COR-L47 (cell line): ENCODE measurements at places on chromosomes 4 and X.

DNA sequence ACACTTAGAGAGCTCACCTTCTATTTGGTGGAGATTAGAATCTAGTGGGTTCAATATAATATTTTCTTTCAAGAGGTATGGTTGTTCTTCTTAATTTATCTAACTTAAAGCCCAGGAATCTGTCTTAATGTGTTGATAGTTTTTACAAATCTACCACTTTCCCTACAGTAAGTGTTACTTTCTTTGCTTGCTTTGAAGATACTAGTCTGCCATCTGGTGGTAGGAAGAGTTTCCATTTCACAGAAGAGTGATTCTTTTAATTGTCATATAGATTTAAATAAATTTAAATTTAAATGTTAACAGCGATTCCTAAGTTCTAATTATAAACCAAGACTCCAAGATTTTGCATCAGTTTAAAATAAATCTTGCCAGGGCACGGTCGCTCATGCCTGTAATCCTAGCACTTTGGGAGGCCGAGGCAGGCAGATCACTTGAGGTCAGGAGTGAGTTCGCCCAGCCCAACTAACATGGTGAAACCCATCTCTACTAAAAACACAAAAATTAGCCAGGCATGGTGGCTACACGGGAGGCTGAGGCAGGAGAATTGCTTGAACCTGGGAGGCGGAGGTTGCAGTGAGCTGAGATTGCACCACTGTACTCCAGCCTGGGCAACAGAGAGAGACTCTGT, 43.5 kb downstream of the NUDT9 start:
- peak; percentile 37 for DNase-seq

DNA sequence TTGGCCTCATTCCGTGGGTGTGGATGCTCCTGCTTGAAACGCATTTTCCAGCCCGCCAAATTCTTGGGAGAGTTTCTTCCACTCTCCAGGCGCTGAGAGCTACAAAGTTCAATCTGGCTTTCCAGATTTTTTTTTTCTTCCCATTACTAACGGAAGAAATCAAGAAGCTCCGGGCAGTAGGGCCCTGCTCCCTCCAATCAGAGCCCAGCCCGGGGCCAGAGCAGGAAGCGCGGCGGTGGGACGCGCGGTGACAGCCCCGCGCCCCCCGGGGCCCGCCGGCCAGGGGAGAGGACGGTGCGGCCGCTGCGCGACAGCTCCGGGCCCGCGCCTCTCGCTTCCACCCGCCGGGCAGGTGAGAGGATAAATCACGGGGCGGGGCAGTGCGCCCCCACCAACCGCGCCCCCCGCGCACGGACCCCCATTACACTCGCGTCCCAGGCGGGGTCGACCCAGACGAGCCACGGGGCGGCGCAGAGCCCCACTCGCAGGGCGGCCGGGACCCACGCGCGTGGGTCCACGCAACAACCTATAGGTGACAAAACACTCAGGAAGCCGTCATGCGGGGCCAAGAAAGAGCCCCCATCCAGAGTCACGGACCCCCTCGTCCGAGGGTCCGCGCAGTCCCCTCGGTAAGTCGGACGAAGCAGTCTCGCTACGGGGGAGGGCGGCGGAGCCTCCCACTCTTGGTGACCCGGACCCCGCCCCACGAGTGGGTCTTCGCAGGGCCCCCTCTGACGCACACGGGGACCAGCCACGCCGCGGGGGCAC, 868 bp downstream of the AFAP1 start:
- DNase-seq, result no peak

DNA sequence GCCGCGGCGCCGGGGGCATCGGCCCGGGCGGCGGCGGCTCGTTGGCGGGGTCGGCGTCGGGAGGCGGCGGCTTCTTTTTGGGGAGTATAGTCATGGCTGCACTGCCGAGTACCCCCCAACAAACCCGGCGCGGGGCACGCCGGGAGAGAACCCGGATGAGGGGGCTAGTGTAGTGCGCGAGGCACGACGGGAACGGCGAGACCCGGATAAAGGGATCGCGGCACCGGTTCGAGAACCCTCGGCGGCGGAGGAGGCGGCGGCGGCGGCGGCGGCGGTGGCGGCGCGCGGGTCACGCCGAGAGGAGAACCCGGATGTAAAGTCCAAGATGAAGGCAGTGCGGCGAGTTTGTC, at the start of gene OTUD5:
Gene OTUD5, minus strand, starts transcription at position 131 of the 350 bp plus-strand sequence. Its CDS starts 37 bp downstream, at position 94.
- peak; percentile 48 for DNase-seq

GRCh38 chr4:93771640-93772411, 56.7 kb upstream of the ATOH1 start:
- DNase-seq, result no peak

DNA sequence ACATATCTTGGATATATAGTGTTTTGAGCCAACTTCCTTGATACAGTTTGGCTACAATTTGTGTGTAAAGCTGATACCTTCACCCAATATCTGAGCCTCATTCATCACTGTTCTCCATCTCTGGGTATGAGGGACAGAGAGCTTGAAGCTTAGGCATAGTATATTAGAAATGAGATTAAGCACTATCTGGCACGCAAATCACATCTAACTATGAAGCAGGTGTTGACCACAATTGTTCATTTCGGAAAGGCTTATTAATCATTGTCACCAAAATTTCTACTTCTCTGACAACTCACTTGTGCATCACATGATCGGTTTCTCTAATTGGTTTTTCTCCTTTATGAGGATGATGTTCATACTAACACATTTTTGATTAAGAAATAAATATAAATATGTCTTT, 2.1 kb upstream of the POF1B start:
- no peak for DNase-seq

- DNase-seq, result no peak
These were observed 18.7 kb upstream of the XPNPEP2 start for GRCh38 chrX:129719931-129720530.

GRCh38 chrX:36804066-36804465, 204.1 kb upstream of the FAM47C start:
- no peak for DNase-seq

DNA sequence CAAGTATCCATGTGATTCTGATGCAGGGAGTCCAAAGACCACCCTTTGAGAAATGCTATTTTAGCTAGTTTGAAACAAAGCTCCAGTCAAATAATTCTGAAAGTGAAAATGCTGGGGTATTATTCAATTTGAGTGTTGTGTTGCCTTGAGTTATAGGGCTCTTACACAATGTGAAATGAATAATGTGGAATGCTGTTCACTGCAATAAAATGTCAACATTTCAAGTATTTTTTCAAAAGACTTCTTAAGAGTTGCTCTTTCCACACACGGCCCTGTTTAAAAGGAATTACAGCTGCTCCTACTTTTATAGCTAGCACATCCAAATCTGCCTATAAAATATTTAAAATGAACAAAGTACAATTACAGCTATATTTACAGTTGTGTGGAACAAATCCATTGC, 27.5 kb upstream of the PLS3 start:
- DNase-seq, result no peak

DNA sequence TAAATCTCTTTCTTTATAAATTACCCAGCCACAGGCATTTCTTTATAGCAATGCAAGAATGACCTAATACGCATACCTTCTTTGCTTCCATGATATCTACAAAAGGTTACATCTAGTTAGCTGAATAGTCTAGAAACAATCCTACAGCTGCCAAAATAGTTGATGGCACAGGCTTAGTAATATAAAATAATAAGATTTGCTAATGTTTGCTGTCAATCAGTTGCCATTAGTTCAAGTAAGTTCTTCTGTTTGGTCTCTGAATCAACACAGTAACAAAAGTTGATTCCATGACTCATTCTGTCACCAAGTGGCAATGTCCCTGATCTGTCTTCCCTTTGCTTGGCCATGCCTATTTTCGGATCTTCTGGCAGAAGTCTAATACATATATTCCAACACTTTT, 470.2 kb downstream of the SPRY1 start:
- DNase-seq, result no peak

- no peak for DNase-seq
These were observed 11.0 kb downstream of the INTU start for GRCh38 chr4:127643791-127644190.

DNA sequence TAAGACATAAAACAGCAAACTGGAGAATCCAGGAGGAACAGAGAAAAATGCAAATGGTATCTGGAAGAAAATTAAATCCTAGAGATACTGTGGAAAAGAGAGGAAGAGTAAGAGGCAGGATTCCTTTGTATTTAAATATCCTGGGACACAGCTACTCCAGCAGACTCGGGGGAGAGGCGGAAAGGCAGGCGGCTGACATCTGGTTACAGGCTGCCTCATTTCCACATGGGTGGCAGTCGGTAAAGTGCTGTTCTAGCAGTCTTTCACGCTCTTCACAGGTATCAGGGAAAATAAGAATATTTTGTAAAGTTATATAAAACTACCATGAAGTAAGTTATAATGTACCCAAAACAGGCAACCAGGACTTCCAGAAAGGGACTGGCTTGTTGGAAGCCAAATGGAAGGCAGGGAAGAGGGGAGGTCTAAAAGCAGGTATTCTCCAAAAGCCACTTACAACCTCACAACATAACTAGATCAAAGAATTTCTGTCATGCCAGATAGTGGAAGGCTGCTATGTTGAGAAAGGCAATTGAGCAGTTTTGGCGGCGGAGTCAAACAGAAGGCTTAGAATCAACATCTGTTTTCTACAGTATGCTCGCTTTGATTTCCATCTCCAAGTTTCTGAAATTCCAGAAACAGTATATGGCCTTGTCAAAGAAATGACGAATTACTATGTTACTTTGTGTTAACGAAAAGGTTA, 1.3 kb upstream of the TIGD2 start:
- no peak for DNase-seq

- no peak for DNase-seq
These were observed 343.1 kb upstream of the NOCT start for GRCh38 chr4:138672393-138672976.

- no peak for DNase-seq
These were observed 39.7 kb downstream of the NSG1 start for GRCh38 chr4:4426511-4427120.

- no peak for DNase-seq
These were observed 62.4 kb downstream of the TRAPPC11 start for GRCh38 chr4:183721207-183722081.

DNA sequence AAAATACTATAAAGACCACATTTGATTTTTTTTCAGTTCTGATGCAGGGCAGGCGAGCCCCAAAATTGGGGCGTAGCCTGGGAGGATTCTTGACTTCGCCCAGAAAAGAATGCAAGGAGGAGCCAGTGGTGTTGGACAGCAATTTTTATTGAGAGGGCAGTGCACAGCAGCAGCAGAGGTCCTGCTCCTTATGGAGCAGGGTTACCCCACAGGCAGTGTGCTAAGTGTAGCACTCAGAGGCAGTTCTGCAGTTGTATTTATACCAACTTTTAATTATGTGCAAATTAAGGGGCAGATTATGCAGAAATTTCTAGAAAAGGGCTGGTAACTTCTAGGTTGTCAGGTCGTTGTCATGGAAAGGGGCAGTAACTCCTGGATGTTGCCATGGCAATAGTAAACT, 69.9 kb downstream of the GASK1B start:
- DNase-seq, result no peak

DNA sequence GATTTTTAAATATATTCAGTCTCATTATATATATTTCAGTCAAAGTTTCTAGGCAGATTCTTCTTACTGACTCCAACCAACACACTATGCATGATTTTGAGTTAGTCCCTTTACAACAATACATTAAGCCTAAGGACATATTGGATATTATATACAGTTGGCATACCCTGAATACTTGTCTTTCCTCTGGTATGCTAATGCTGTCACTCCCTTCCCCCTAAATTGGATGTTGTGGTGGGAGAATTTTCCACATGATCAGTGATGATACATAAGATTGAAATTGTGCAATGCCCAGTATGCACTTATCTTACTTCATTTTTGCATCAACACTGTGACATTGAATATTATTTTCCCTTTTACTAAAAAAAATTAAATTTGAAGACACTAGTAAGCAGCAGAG, 935.2 kb downstream of the PCDH7 start:
- DNase-seq, result no peak

- no peak for DNase-seq
These were observed 2.4 kb downstream of the NKX1-1 start for GRCh38 chr4:1403591-1404572.

GRCh38 chr4:55781812-55782211, 37.8 kb upstream of the EXOC1L start:
- no peak for DNase-seq

DNA sequence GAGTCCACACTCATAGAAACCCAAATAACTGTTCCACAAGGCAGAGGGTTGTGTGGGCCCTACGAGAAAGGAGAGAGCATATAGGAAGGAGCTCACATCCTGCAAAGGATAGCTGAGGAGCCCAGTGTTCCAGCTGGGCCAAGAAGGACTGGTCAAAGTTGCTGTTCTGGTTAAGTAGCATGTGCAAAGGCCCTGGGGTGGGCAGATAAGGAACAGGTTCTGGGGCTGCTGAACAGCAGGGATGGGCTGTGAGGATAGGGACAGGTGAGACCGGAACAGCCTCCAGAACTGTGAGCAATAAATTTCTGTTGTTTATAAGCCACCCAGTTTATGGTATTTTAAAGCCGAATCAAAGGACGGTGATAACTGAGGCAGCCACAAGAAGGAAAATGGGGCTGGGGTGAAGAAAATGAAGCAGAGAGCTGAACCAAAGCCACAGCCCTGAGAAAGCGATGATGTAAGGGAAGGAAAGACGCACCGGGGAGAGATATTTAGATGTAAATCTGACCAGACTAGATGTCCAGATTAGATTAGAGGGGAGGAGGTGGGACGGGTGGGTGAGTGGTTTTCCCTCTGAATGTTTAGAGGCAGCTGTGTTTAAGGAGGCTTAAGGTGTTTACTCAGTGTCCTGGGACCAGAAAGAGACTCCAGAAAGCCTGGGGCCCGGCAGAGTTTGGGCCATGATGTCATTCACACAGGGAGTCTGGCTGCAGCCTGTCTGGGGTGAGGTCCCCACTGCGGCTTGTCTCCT, 180.8 kb upstream of the BCOR start:
- no peak for DNase-seq

- DNase-seq, result no peak
These were observed 183.4 kb downstream of the OPHN1 start for GRCh38 chrX:68249903-68250302.

DNA sequence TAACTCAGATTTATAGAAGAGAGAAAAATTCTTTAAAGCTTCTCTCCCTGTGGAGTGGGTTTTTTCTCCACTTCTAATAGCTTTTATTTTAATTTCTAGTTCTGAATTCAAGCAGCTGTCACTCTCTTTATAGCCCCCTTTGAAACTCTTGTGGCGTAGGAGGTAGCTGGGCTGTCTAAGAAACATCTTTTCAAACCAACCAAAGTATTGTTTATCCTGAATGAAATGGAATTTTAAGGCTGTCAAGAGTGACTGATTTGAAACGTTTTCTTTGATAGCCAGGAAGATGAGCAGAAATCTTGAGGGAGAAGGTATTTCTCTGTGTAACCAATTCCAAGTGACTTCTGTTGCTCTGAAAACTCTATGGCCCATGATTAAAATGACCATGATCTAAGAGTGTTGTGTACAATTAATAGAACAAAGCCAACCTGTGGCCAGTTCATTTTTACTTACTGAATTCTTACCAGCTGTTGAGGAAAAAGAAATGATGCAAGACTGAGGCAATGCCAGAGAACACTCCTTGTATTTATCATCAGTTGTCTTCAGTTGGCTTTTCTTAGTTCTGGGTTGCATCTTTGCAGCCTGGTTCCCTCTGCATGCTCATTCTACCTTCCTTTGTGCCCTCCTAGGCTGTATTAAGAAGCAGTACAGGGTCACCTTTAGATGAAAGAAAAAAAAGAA, 298.4 kb downstream of the ARHGAP10 start:
- DNase-seq, result no peak

- DNase-seq, result no peak
These were observed 73.8 kb downstream of the CRLF2 start for GRCh38 chrX:1138476-1139184.
